Tongue (tissue), 3 donors: ENCODE measurements at places on chromosomes 1 and 21. TPM values are rescaled to one million over a fixed set of nuclear protein-coding genes. Genes with fewer than 3 reads are reported as not detected.

Gene F5
- total RNA-seq = 0.62 TPM

GRCh38 chr1:62295921-62296491, 23.2 kb downstream of the KANK4 start:
- no peak for DNase-seq

Gene ZNF593OS
- not detected for total RNA-seq

Gene C1orf185
- total RNA-seq = not detected

GRCh38 chr21:44694776-44695175, 2.2 kb upstream of the KRTAP10-12 start:
- no peak for DNase-seq

DNA sequence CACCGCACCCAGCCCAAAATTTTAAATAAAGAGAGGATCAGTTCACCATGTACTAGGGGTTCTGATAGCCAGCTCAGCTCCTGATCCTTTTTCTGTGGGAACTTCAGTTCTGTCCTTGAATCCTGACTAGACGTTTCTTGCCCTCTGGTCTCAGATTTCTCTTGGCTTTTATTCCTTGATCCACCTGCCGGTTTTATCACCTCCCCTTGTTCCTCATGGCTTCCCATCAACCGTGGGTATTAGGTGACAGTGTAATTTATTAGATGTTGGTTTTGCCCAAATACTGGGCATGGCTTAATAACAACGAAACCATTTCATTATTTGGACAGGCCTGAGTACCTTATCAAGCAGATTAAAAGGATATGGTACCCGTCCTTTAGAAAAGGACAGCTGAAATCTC, 22.5 kb downstream of the SLC45A1 start:
- DNase-seq = no peak

DNA sequence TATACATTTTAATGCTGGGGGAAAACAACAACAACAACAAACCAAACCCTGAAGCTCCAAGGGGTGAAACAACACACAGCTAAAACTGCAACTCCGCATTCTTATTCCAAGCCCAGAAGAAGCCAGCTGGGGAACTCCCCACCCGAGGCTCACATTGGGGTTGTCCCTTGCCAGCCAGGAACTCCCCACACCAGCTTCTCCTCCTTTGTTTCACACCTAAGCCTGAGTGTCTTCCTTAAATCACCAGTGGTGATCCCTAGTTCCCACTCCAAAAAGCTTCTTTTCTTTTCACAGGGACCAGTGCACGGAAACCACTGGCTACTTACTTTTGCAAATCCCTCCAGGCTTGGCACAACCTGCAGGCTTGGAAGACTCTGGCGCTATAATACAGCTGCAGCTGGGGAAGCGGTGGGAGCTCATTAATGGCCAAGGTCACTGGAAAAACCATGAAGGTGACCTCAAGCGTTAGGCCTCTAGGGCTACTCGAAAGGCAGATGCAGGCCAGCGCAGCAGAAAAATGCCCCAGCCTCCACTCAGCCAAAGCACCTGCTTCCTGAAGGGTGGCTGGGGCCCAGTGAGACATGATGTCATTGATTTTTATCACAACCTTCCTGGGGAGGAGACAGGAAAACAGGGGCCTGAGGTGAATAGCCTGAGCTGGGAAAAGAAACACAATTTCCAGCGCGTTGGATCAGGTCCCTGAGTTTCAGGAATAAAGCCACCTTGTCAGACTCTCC, 40.1 kb downstream of the TLR5 start:
- peak; percentile 56 for DNase-seq

DNA sequence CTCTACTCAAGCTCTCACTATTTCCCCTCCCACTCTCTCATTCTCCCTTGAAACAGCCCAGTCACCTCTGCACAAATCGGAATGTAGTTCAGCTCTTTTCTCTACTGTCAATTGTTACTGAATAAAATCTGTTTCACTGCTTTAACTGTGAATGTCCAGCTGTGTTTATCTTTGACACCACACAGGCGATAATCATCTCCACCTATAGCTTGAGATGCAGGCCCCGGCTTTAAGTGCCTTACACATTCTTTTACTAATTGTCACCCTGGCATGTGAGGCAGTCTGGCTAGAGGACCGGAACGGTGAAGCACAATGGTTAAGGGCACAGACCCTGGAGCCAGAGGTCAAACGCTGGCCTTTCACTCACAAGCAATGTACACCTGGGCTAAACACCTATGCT, 122.8 kb upstream of the C8B start:
- DNase-seq = no peak

DNA sequence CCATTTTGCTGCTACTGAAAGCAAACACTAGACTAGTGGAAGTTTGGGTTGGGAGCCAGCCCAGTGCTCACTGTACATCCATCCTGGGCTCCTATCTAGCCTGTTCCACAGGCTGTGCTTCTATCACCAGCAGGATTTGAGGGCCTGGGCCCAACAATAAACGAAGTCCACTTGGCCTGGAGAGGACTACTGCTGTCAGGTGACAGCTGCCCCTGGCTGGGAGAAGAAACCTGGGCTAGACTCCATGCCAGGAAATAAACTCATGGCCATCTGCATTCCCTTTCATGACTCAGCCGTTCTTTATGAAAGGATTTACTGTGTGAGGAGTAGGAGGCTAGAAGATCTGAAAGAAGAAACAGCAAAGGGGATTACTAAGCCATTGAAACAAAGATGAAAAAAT, 35.5 kb downstream of the COLGALT2 start:
- peak; percentile 77 for DNase-seq

Gene CHI3L2
- 5.0 TPM for total RNA-seq

- no peak for DNase-seq
Measured at GRCh38 chr1:74654708-74655107, 18.9 kb downstream of the ERICH3 start.

- DNase-seq = peak; percentile 90
Measured at GRCh38 chr1:156118177-156118868, 3.8 kb downstream of the LMNA start.

Gene KCNA3
- total RNA-seq = 0.72 TPM

DNA sequence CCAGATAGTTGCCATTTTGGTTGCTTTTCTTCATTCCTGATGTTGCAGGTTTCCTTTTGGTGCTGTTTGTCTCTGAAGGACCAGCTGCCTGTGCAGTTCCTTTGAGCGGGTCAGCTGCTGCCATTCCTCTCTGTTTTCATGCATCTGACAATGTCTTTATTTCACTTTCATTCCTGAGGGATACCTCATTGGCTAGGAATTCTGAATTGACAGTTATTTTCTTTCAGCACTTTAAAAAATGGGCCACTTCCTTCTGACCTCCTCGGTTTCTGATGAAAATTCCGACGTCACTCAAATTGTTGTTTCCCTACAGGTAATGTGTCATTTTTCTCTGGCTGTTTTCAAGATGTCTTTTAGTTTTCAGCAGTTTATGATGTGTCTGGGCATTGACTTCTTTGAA, 24.8 kb downstream of the CCSAP start:
- no peak for DNase-seq

Gene ADCY10
- 0.21 TPM for total RNA-seq

- no peak for DNase-seq
Measured at GRCh38 chr21:41958886-41959563, 5.2 kb upstream of the C2CD2 start.

GRCh38 chr1:53598966-53599365, 139.8 kb downstream of the DMRTB1 start:
- DNase-seq = no peak

- peak; percentile 88 for DNase-seq
Measured at GRCh38 chr1:161956097-161956496, 67.6 kb downstream of the OLFML2B start.

DNA sequence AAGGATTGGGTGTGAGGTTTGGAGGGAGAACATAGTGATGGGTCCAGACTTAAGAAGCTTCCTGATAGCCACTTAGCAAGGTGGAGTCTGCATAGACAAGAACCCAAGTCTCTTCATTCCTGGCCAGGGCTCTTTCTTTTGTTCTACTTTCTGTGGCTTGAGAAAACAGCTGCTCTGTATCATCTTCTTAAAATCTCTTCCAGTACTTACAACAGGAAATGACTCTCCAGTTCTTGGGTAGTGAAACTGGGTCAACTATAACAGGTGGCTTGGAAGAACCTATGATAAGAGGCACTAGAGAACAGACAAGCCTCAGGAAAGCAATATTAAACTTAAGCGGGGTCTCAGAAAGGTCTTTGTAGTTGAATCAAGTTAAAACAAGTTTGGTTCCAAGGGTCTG, 148.1 kb upstream of the USP24 start:
- peak; percentile 53 for DNase-seq

DNA sequence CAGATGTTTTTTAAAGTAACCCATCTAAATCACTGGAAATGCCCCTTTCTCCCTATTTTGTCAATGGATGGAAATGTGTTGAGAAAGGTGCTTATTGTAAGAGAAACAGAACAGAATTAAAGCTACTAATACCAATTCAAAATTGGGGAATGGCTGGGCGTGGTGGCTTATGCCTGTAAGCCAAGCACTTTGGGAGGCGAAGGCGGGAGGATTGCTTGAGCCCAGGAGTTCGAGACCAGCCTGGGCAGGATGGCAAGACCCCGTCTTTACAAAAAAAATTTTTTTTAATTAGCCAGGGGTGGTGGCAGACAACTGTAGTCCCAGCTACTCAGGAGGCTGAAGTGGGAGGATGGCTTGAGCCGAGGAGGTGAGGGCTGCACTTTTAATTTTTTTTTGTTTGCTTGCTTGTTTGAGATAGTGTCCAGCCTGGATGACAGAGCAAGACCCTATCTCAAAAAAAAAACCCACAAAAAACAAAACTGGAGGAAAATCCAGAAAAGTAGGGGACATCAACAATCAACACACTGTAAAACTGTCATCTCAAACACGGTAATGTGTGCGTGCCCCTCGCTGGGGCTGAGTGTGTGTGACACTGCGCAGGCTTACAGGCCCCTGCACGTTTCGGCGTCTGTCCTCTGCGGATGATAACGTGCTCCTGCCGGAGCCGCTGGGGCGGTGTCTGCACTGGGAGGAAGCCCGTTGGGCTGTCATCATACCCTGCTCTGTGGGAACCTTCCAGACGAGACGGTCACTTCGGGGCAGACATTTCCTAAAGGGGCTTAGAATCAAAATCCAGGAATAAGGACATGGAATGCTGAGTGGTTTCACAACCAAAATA, 11.6 kb upstream of the POFUT2 start:
- peak; percentile 62 for DNase-seq

GRCh38 chr1:11854519-11854918, 4.2 kb downstream of the NPPB start:
- DNase-seq = no peak

- DNase-seq = peak; percentile 31
Measured at GRCh38 chr1:206135248-206135647, 18.1 kb upstream of the AVPR1B start.

- DNase-seq = no peak
Measured at GRCh38 chr1:61387829-61388228, 305.5 kb downstream of the NFIA start.

Gene RBBP4
- 147 TPM for total RNA-seq

- no peak for DNase-seq
Measured at GRCh38 chr1:15628003-15628402, 10.7 kb downstream of the DDI2 start.

Gene REN
- total RNA-seq = not detected

GRCh38 chr1:227776331-227776771, 39.1 kb upstream of the PRSS38 start:
- peak; percentile 72 for DNase-seq

DNA sequence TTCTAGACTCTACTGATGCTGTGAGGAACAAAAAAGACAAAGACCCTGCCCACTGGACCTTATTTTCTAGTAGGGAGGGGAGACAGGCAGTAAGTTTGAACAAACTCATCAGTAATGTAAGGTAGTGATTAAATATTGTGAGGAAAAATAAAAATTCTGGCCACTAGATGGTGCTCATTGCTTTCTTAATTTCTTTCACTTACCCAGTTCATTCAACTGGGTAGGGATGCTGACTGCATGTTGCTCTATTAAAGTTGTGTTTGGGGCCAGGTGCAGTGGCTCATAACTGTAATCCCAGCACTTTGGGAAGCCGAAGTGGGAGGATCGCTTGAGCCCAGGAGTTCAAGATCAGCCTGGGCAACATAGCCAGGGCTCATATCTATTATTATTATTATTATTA, 6.3 kb upstream of the KYAT3 start:
- DNase-seq = peak; percentile 91

- peak; percentile 79 for DNase-seq
Measured at GRCh38 chr1:94971491-94971924, 44.6 kb upstream of the CNN3 start.

DNA sequence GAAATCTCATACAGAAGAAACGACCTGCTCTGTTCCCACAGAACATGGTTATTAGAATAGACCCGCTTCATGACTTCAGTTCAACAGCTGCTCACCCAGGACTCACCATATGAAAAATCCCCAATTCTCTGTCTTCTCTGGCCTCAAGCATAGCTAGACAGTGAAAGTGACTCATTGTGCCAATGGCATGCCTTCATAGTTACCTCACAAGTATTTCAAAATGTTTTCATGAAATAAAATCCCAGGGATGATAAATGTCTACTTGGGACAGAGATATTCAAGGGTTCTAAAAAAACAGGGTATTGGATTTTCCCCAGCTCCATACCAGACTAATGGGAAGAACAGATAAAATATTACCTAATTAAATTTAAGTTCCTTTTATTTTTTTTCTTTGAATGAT, 82.3 kb downstream of the NOTCH2 start:
- no peak for DNase-seq

Gene DEPDC1
- total RNA-seq = 9.4 TPM

GRCh38 chr1:106926803-106927582, 129.5 kb upstream of the PRMT6 start:
- DNase-seq = no peak

GRCh38 chr1:36088265-36088576, 471 bp upstream of the ADPRS start:
- DNase-seq = no peak

DNA sequence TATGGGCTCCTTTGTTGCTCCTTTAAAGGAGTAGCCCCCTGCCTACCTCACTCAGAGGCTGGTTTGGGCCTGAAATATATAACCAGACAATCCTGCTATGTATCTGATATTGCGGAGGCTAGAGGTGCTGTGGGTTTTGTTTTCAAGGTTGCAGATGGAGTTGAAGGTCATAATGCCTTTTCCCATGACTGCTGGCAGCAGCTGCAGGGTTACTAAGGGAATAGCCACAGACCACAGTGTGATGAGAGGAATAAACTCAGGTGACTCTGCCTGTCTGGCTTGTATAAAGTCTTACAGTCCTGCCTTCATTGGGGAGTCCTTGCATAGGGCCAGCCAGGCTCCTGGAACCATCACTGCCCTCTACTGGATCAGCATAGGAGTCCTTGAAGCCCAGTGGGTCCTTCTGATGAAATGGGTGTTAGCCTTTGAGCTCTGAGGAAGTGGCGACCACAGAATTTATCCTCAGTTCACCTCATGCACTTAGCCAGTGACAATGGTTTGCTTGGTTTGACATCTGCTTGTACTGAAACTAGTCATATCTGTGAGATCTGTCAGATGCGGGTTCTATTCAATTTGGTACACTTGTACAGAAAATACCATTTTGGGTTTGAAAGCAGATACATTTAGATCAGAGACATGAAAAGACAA, 174.4 kb upstream of the HMCN1 start:
- peak; percentile 5 for DNase-seq

GRCh38 chr21:38830671-38831525, 25.2 kb downstream of the ETS2 start:
- no peak for DNase-seq

- peak; percentile 12 for DNase-seq
Measured at GRCh38 chr21:16678429-16679160, 834.2 kb upstream of the CXADR start.

- DNase-seq = no peak
Measured at GRCh38 chr1:179043907-179044306, 18.2 kb downstream of the FAM20B start.
